ENCODE measurements at places on chromosomes 16 and 17. TPM values are rescaled to one million over a fixed set of nuclear protein-coding genes. Genes with fewer than 3 reads are reported as not detected.

Gene RASD1
- total RNA-seq = not detected

Gene KRT36
- not detected for total RNA-seq

Gene PLK1
- 12.4 TPM for total RNA-seq

Gene ARHGAP23
- total RNA-seq = 39.5 TPM

Gene LAT
- total RNA-seq = 0.79 TPM

Gene KRT16
- total RNA-seq = 69.1 TPM

Gene ZG16B
- not detected for total RNA-seq

Gene NEUROD2
- total RNA-seq = not detected

Gene KRTAP2-2
- not detected for total RNA-seq

Gene TBX21
- total RNA-seq = not detected

Gene PYY
- not detected for total RNA-seq

Gene SDR42E2
- total RNA-seq = not detected
